ENCODE measurements at places on chromosomes 4 and X.

DNA sequence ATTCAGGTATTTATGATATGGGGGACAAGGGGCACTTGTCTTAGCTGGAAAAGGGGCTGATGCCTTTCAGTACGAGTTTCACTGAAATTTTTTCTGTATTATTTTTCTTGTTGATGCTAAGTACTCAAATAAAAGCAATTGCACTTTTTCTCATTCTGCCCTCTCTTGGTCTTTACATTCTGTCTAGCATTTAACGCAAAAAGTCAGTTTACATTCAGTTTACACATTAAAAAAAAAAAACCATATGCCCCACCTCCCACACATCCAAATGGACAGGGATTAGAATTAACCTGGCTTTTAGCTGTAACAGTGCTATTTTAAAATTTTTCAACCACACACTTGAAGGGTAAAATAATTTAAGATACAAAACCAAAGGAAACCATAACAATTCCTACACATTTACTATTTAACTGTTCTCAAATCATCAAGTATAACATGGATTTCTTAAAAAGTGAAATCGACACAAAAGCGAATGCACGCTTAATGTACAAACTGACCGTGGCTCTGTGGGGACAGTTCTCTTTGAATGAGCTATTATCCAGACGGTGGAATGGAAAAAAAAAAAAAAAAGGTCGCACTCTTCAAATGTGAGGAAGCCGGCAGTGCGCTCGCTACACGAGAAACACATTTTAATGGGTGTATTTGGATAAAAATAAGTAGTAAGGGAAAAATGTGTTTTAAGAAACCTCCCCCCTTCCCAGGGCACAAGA lies 1.4 kb downstream of the AMMECR1 start:
- peak; percentile 3 for DNase-seq

DNA sequence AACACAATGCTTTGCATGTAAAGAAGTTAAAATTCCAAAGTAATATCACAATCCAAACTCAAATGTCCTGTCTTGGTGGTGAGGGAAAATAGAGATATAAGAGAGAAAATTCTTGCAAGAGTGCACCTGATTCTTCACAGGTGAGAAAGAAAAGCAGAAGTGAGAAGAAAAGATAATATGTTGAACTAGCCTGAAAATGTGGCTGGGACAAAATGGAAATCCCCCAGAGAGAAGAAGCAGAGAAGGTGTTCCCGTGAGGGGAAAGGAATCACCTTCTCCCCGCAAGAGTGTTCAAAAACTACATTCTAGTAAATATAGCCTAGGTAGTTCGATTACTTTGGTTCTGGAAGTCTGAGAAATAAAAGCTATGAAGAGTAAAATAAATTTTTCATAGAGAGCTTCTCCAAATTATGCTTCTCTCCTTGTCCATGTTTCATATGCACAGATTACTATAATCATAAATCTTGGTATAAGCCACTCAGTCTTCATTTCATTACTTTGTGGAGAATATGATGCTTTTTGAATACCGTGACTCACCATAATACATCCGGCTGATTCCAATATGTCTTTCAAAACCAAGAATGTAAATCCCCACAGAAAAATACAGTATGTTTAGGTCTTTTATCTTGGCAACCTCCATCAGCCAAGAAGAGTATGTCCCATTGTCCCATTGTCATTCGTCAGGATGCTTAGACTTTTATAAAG lies 63.1 kb downstream of the COX18 start:
- DNase-seq = no peak

GRCh38 chrX:5595570-5595969 lies 633.1 kb downstream of the NLGN4X start:
- DNase-seq = no peak

DNA sequence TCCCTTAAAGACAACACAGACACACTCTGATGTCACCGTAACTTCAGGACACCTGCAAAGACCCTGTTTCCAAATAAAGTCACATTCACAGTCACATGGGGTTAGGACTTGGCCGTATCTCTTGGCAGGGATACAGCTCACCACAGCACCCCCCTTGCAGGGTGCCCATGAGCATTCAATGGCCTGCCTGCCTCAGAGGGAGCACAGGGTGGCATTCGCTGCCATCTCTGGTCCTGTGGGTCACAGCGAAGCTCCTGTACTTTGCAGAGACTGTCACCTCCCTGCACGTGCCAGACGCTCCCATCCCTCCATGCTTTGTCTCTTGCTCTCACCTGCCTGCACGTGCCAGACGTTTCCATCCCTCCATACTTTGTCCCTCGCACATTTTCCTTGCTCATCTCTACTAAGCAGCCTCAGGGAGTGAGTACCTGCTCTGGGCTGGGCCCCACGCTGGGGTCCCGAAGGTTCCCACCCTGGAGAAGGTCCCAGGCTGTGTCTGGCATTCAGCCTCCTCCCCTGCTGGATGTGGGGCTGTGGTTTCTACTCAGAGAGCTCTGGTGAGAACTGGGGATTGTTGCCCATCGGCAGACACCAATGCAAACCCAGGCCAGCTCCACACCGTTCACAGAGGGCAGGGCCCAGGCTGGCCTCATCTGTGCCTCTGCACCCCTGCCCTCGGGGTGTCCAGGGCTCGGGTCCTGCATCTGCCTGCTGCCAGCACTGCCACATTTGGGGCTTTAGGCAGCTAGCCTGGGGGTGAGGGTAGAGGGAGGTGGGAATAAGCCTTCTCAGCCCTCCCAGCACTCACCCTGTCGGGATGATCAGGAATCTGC lies 15.8 kb downstream of the HTRA3 start:
- DNase-seq = no peak

GRCh38 chr4:52366621-52367020 lies 292.5 kb downstream of the USP46 start:
- no peak for DNase-seq

DNA sequence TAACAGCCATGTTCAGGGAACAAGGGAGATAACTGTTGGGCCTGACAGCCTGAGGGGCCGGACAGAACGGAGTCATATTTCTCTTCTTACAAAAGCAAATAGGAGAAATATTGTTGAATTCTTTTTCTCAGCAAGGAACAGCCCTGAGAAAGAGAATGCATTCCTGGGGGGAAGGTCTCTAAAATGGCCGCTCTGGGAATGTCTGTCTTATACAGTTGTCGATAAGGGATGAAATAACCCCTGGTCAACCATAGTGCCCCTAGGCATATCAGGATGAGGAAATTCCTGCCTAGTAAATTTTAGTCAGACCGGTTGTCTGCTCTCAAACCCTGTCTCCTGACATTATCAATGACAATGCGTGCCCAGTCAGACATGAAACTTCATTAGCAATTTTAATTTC lies 1925.5 kb downstream of the PCDH7 start:
- no peak for DNase-seq

DNA sequence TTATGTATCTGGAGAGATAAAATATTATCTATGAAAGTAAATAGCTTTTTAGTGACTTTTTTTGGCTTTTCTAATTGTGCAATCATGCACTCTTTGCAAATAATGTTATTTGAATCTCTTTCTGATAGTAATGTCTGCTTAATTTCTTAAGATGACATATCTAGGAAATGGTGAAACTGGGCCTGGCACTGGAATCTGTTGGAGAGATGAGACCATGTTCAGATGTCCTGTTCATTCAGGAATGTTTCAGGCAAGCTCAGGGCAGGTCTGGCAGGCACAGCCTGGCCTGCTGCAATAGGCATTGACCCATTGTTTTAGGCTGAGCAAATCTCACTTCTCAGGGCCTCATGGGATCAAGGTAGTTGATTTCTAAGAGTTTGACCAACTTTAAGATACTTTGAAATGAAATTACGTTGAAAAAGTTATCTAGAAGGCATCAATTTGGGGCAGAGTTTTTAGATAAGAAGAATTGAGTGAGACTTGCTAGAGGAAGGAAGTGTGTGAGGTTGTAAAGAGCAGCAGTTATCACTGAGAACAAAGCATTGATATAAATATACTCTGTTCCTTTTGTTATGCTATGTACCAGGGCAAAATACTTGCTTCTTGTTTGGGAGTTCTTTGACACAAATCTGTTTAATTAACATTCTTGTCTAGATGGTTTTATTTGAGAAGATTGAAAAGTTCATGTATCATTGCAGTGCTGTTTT lies 133.0 kb upstream of the LEF1 start:
- no peak for DNase-seq

GRCh38 chr4:72463724-72464123 lies 105.3 kb downstream of the ADAMTS3 start:
- no peak for DNase-seq

DNA sequence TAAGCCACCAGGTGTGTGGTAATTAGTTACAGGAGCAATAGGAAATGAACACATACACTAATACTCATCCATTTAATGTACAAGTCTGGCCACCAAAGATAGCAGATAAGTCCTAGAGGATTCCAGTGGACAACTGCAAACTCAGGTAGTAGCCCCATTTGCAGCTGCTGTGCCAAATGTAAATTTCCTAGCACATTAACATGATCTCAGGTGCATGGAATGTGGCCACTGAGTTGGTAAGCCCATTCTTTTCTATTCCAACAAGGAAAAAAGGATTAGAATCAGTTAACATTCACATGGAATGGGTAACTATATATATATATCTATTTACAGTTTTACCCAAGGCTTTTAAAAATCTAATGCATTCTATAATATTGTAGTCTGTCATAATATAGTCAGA lies 23.3 kb upstream of the FRAS1 start:
- DNase-seq = no peak

- DNase-seq = peak; percentile 10
These were observed 906 bp downstream of the DKK2 start for GRCh38 chr4:107034996-107035818.

DNA sequence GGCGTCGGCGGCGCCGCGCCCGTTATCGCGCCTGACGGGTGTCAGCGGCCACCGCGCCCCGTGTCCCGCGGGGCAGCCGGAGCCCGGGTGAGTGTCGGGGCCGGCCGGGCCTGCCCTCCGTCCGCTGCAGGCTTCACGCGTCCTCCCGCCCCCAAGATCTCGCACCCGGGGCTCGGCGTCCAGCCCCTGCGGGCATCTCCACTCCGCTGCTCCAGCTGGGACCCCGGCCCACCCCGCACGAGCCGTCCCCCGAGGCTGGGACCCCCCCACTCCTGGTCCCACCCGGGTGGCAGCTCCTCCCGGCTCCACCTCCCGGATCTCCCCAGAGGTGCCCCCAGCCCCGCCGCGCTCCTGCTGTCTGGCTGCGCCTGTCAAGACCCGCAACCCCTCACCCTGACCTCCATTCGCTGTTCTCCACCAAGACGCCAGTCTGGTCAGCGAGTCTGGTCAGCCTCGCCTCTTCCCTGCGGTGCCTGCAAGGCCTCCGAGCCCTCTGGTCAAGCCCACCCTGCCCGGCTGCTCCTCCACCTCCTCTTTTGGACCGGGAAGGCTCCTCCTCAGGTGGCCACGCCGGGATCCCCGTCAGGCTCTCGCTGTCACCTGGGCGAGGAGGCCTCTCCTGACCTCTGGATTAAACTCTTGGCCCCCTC lies 66.0 kb upstream of the NKX1-1 start:
- no peak for DNase-seq

GRCh38 chr4:112594993-112595392 lies 41.7 kb downstream of the ZGRF1 start:
- DNase-seq = no peak

GRCh38 chr4:112348488-112349158 lies 51.5 kb downstream of the ALPK1 start:
- DNase-seq = no peak

DNA sequence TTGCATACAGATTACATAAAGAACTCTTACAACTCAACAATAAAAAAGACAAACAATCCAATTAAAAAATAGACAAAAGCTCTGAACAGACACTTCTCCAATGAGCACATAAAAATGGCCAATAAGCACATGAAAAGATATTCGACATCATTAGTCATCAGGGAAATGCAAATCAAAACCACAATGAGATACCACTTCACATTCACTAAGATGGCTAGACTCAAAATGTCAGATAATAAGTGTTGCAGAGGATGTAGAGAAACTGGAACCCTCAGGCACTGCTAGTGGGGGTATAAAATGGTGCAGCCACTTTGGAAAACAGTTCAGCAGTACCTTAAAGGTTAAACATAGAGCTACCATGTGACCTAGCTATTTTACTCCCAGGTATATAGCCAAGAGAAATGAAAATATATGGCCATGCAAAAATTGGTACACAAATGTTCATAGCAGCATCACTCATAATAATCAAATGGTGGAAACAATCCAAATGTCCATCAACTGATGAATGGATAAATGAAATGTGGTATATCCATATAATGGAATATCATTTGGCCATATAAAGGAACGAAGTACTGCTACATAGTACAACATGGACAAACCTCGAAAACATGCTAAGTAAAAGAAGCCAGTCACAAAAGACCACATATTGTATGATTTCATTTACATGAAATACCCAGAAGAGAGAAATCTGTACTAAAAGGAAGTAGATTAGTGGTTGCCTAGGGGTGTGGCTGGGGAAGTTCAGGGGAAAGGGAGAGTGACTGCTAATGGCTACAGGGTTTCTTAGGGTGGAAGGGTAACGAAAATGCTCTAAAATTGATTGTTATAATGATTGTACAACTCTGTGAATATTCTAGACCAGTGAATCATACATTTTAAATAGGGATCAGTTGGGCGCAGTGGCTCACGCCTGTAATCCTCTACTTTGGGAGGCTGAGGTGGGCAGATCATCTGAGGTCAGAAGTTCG lies 29.4 kb downstream of the SASH3 start:
- no peak for DNase-seq

DNA sequence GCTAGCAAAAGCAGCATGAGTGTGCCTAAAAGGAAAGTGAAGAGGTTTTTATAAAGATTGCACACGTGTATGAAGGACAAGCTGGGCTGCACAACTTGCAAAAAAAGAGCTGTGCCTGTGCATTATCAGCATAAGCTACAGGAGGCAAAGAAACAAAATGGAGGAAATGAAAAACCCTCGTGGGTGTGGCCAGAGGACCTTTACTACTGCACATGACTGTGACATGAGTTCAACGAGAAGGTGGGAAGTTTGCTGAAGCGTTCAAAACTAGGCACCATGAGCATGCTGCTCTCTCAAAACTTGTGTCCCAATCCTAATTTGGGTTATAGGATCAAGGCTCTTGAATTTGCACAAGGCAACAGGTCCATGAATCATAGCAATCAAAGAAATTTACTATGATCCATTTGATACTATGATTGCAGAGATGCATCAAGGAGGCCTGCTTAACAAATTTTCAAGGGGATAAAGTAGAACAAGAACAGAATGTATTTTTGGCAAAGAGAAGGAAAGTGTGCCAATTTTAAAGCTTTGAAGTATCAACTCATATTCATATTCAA lies 38.1 kb upstream of the CXorf38 start:
- DNase-seq = no peak

DNA sequence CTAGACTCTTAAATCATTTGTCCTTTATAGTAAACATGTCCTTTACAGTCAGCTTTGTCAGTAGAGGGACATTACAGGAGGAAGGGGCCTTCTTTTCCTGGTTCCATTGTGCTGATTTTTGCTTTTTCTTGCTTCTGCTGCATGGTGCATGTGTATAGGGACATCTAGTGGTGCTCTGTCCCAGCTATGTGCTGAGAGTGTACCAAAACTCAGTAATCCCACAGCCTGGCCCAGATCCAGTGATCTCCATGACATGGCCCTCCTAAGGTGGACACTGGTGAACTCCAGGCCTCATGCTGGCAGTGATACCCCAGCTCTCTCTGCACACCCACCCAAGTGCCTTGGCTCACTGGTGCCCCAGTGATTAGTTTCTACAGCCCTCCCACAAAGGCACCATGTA lies 45.2 kb downstream of the MAGEB17 start:
- no peak for DNase-seq

- DNase-seq = no peak
These were observed 589.7 kb downstream of the SPRY1 start for GRCh38 chr4:123986268-123986798.
